H1 (cell line): ENCODE measurements at places on chromosomes 5 and 9. TPM values are rescaled to one million over a fixed set of nuclear protein-coding genes. Genes with fewer than 3 reads are reported as not detected.

DNA sequence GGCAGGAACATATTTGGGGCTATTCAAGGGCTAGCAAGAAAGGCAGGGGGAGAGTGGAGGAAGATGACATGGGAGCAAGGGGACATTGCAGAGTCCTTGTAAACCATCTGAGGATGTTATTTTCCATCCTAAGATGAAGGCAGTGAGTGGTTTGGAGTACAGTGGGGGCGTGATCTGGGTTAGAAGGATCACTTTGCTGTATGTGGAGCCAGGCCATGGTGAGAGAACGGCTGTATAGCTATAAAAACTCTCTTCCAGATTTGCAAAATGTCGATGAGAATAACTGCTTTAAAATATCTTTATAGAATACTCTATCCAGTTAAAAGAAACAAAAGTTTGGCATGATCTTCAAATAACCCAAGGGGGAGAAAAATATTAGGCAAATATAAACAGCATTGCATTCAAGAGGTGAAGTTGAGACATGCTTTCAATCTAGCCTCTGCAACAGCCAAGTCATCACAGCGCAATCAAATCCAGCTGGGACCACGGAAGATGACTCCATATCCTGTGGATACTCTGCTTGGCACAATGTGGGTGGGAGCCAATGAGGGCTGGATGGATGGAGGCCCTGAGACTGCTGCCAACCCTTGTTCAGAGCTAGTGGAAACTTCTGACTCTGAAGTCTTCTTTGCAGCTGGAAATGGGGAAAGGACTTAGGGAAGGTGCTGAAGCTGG lies 111.5 kb upstream of the BASP1 start:
- DNase-seq, result no peak

GRCh38 chr9:99222416-99223270 lies 561 bp downstream of the SEC61B start:
- DNase-seq, result no peak

DNA sequence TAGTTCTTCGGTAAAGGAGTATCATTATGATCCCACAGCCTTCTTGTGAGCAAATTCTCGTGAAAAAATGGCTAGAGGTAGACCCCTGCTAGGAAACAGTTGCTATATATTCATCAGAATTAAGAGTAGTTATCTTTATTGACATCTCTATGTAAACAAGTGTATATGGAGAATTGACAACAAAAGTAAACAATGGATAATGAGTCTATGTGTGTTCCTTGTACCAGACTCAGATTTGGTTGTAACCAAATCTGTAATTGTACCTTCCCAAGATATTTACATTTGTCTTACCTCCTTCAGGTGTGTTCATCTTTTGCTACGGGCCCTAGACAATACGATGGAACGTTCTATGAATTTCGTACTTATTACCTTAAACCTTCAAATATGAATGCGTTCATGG lies 2.1 kb downstream of the NIPSNAP3B start:
- no peak for DNase-seq

DNA sequence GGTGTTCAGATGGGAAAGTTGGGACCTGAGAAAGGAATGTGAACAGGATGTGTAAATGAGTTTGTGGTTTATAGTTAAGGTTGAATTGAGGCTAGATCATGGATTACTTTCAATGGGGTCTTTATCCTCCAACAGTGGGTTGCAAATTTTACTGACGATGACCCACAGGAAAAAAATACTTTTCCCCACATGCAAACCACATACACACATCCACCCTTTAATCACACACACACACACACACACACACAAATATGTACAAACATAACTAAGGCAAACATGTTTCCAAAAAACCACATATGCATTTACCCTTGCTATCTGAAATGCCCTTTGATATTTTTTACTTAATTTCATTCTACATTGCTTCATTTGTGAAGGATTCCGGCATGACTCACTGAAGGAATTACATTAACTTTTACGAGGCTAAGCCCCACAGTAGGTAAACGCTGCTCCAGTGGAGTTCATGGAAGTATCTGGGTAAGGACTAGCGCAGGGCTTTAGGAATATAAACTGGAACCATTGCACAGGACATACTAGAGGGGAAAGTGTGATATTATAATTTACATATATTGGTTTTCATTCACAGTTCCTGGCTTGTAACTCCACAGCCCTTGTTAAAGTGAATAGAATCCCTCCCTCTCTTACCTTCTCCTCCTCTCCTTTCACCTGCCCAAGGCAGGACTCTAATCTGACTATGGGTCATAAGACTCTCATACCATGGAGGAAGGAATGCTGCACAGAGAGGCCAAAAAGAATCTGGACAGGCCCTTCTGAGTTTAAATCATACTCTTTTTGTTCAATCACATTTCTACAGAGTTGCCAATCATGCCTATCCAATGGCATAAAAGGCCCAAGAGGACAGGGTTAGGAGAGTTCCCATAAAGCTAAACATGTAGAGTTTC lies 8.5 kb upstream of the SPEF2 start:
- DNase-seq, result no peak

DNA sequence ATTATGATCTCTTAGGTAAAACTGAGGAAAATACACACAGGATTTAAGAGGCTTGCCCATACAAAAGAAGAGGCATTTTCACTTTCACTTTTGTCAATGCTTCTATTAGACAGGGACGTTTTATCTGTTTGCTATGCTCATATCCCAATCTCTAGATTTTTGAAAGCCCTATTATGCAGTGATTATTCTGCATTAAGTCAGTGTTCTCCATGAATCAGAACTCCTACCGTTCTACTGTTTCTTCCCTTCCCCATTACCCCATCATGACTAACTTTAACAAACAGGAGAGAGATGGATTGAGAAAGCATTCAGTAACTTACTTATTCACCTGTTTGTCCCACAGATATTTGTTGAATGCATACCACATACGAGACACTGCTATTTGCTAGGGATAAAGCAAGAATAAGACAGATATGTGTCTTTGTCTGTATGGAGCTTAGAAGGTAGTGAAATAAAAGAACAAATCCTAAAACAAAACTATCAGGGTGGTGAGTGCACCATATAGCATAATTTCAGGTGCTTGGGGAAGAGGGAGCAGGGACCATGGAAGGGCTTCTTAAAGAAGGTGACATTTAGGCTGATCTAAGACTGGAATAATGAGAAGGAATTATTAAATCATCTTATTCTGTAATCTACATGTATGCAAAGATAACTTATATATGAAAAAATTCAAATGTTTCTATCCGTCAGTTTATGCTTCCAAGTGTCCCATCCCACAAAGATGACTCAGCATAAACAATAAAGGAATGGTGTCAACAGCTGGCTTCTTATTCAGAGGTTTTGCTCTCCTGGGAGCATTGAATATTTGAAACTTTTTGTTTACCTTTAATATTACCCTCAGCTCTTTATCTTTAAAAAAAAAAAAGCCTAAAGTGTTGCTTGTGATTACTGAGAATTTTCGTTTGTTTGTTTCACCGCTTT lies 328.1 kb downstream of the HINT1 start:
- DNase-seq, result no peak

DNA sequence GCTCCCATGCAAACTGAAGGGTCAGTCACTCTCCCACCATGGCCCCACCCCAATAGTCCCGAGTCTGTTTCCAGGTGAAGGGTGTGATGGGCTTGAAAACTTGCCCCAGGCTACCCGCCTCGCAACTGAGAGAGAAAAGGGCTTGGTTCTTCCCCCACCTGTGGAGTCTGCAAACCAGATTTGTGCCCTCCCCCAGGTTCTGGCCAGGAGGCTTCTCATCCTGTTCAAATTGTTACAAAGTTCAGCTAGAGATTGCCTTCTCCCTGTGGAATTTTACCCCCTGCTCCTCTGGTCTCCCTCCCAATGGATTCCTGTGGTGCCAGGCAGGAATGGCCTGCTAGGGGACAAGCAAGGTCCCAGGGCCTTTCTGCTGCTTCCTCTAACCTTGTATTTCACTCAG lies 93.1 kb upstream of the ACO1 start:
- no peak for DNase-seq

GRCh38 chr9:126499005-126499910 lies 114.5 kb upstream of the LMX1B start:
- no peak for DNase-seq

DNA sequence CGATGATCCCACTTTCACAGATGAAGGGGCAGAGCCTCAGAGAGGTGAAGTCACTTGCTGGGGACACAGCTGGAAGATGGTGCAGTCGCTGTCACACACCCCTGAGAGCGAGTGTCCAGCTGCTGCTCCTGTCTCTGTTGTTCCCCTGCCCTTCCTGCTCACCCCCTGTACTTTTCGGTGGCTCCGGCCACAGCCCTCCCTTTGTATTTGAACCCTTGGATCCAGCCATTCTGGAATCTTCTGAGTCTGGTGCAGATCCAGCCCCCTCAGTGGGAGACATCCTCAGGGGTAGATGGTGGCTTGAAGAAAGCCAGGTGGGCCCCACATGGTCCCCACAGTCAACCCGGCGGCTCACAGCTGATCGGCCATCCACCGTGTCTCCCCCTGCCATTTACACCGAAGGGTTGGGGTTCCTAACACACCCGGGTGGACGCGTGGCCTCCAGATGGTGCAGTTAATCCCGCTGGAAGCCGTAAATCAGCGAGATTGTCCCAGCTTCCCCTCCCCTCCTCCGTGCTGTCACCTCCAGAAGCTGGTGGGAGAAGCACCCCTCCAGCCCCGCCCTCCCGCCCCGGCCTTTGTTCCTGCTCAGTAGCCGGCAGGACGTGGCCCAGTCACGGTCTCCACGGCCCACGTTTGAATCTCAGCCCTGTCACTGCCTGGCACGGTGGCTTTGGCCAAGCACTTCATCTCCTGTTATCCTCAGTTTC lies 204.8 kb downstream of the C9orf50 start:
- no peak for DNase-seq

DNA sequence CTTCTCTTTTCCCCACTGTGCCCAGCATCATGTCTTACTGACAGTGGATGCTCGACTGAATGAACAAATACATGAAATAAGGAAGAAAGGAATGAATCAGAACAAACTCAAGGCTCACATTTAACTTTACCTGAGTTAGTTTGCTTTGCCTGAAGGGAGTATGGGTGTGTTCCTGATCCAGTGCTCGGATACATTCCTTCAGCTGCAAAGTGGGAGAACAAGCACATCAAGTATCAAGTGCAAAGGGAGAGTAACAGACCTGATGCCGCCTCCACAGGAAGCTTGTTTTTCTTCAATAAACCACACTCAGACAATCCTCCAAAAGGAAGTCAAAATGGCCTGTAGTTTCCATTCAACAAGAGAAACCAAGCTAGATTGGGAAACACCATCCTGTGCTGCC lies 66.1 kb downstream of the KIF24 start:
- DNase-seq, result no peak

DNA sequence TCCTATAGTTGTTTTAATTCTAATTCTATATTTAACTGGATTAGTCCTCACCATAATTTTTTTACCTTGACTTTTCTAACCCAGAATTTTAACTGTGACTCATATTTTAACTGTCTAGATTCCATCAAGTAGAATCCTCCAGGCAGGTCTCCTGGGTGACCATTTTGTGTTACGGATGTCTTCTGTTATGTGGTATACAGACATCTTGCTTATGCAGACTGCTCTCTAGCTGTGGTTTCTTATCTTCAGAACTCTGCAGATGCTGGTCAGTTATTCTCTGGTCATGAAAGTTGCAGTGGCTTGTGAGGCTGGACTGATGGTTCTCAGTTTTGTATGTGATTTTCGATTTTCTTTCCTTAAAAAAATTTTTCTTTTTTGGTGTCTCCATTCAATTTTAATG lies 139.4 kb downstream of the ATG10 start:
- DNase-seq, result no peak

GRCh38 chr5:94544031-94544650 lies 74.3 kb downstream of the KIAA0825 start:
- no peak for DNase-seq

Gene RBM22
- 33.9 and 34.0 TPM in 2 replicates for total RNA-seq

Gene KIF12
- 3.4 and 3.9 TPM in 2 replicates for total RNA-seq

Gene MRPL22
- 65.6 and 71.2 TPM in 2 replicates for total RNA-seq

Gene CD274
- 0.15 TPM in 1 of 2 replicates, not detected in the other for total RNA-seq

Gene C9
- total RNA-seq, result not detected in 2 replicates

Gene FCN1
- not detected in 2 replicates for total RNA-seq

Gene FAM221B
- total RNA-seq, result not detected in 2 replicates
